CD4-positive, alpha-beta T cell treated with Interleukin-10 for 1 hour (primary cell): ENCODE measurements at places on chromosomes 13 and 19.

DNA sequence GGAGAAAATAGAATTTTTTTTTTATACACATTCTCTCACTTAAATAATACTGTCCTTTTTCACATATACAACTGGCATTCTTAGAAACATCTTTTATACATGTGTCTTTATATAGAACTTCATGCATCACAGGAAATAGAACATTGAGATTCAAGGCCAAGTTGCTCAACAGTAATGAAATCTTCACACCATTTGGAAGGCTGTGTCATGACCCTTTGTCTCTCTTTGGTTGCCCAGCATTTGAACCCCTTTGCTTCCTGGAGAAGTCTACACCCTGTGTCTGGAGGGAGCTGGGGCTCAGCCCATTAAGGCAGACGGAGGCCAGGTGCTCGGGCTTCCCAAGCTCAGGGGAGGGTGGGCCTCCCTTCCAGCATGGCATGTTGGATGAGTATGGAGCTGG is 41.1 kb downstream of the B3GLCT start:
- DNase-seq = no peak

DNA sequence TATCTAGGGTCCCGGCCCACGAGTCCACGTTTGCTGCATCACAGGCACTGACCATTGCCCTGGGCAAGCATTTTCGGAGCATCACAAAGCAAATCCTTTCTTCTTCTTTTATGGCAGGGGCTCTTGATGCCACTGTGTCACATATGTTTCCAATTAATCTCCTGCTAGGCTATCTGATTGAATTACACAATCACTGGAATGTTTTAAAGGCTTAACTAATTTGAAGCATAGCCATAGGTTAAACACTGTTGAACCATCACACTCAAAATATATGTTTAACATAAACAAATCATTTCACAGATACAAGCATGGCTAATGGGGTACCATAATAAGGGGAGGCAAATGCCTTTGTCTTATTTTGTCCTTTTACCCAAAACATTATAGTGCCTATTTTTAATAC is 338.3 kb downstream of the POU4F1 start:
- no peak for DNase-seq

GRCh38 chr13:24925318-24926231 is 161.6 kb downstream of the RNF17 start:
- DNase-seq = no peak

DNA sequence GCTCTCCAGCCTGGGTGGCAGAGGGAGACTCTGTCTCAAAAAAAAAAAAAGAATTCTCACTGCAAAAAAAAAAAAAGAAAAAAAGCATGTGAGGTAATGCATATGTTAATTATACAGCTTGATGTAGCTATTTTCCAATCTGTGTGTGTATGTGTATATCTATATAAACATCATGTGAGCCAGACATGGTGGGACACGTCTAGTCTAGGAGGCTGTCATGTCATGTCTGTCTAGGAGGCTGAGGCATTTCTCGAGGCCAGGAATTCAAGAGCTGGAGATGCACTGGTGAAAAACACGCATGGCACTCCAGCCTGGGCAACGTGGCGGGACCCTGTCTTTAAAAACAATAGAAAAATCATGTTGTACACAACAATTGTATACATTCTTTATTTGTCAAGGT is 6.9 kb upstream of the SBK3 start:
- DNase-seq = no peak

GRCh38 chr19:787536-787935 is 9.7 kb upstream of the PTBP1 start:
- no peak for DNase-seq

DNA sequence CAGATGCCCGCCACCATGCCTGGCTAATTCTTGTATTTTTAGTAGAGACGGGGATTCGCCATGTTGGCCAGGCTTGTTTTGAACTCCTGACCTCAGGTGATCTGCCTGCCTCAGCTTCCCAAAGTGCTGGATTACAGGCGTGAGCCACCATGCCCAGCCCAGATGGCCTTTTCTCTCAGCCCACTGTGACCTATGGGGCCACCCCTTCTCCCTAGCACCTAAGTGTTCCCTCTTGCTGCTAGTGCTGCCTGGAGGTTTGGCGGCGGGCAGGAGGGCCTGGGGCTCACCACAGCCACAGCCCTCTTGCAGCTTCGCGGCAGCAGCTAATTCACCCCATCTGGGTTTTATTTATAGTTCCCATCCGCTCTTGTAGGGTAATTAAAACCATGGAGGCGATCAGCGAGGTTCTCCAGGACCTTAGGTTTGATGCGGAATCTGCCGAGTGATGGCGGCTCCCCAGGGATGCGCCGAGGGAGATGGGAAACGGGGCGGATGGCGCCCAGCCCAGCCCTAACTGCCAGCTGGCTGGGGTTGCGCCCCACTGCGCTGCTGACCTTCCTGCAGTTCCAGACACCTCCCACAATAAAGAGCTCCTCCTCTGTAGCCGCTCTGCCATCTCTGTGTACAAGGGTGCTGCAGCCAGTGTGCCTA is 3.3 kb downstream of the REX1BD start:
- no peak for DNase-seq

- no peak for DNase-seq
These were observed 287.4 kb upstream of the NBEA start for GRCh38 chr13:34654647-34655046.

DNA sequence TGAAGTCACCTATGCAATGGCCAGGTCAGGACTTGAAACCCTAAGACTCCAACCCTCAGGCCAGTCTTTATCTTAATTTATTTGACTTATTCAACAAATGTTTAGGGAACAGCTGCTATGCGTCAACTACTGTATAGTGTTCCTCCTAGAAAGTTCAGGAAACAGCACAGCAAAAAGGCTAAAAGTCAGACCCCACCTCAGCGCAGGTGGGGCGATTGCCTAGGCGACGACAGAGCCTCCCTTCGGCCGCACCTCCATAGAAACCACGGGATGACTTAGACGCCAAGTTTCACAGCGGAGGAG is 502 bp downstream of the VRK3 start:
- DNase-seq = no peak

DNA sequence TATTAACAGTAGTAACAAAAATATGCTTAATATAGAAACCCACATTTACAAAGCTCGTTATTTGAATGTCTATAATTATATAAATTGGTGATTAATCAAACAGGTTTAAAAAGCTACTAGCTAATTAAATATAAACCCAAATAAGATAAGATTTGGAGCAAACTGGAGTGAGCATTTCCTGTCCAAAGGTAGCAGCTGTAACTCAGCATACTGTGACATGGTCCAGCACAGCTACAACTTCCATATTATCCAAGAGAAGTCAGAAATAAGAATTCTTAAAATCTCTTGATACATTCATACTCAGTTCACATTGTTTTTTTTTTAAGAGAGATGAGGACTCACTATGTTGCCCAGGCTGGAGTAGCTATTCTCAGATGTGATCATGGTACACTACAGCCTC is 8.5 kb downstream of the MTRF1 start:
- DNase-seq = no peak

DNA sequence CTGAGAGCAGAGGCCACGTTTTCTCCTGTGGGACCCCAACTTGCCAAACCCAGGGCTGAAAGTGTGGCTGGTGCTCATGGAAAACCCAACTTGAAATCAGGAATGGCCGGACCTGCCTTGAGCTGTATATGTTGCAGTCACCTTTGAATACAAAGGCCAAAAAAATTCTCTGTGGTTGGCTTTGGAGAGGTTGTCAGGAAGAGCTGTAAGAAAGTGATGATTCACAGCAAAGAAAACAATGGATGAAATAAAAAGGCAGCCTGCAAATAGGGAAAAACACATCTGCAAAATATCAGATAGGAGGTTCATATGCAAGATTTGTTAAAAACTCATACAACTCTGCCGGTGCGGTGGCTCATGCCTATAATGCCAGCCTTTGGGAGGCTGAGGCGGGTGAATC is 715.8 kb downstream of the UQCRFS1 start:
- no peak for DNase-seq

DNA sequence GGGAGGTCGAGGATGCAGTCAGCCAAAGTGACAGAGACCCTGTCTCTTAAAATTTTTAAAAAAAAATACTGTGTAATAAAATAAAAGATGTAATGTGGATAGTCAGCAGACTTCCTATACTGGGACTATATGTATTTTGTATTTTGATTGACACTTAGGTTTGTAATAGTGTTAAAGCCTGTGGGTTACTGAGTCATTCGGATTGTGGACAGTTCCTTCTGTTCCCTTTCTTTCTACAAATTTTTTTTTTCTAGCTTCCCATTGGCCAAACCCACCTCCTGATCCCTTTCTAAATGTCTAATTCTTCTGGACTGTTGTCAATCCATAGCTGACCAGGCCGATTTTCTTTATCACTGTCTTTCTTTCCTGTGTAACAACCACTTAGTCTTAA is 108.0 kb downstream of the DNAJC3 start:
- no peak for DNase-seq

- no peak for DNase-seq
These were observed 12.9 kb downstream of the MIPEP start for GRCh38 chr13:23876265-23876664.

DNA sequence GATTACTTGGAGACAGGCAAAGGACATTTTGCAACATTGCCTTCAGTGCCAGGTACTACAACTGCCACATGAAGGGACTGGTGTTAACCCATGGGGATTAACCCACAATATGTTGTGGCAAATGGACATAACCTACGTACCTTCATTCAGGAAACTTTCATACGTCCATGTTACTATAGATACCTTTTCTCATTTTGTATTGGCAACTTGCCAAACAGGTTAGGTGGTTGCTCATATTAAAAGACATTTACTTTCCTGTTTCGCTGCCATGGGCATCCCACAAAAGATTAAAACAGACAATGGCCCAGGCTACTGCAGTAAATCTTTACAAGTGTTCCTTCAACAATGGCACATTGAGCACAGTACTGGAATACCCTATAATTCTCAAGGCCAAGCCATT is 925.3 kb downstream of the SLITRK6 start:
- DNase-seq = no peak

- DNase-seq = no peak
These were observed 23.0 kb downstream of the DPP9 start for GRCh38 chr19:4700693-4700970.

DNA sequence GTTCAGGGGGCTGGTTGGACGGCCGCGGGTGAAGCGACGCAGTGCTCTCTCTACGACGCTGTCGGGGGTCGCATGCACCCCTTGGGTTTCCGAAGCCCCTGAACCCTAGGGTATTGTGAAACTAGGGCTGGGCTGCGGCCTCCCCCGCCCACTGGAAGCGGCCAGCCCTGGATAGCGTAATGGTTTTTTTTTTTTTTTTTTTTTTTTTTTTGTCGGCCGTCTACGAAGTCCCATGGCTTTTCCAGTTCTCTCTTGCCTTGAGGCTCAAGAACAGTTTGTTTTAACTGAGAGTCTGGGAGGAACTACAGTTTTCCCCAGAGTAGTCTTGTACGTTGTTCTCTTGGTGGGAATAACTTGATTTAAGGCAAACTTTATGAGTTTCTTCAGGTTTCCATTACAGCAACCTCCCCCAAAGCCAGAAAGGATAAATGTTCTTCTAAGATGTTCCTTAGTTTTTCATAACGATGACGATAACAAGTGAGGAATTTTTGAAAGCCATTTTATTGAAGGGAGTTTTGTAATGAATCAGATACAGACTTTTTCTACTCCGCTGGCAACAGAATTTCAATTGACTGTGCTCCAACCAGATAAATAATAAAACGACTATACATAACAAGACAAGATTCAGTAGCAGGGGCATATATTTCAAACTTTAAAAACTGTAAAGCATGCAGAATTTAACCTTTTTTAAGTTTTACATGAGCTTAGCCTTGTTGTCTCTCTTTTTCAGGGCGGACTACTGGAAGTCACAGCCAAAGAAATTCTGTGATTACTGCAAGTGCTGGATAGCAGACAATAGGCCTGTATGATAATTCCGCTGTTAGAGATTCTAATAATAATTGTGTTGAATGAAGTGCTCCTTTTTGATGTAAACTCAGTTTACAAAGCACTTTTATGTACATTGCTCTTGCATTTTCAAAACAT is 867 bp downstream of the WBP4 start:
- no peak for DNase-seq

DNA sequence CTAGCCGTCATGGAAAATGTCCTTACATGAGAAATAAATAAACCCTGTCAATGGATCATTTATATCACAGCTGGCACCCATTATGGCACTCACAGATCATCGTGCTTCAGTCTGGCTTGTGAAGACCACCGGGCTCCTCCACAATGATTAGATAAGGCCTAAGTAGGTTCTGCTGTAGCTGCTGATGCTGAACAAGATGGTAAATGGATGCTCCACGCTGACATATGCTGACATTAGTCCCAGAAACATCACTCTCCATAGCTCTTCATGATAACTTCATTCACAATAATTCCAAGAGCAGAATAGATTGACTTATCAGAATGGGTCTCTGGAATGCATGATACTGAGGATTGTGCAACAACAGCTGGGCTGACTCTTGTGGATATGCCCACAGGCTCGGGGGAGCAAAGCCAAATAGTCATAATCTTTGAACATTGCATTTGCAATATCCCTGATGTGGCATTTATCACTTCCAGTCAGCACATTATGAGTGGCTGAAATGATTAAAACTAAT is 63.8 kb upstream of the RXFP2 start:
- DNase-seq = no peak

GRCh38 chr19:38209152-38209551 is 14.9 kb downstream of the DPF1 start:
- no peak for DNase-seq

GRCh38 chr13:39501702-39502324 is 101.2 kb downstream of the LHFPL6 start:
- no peak for DNase-seq

DNA sequence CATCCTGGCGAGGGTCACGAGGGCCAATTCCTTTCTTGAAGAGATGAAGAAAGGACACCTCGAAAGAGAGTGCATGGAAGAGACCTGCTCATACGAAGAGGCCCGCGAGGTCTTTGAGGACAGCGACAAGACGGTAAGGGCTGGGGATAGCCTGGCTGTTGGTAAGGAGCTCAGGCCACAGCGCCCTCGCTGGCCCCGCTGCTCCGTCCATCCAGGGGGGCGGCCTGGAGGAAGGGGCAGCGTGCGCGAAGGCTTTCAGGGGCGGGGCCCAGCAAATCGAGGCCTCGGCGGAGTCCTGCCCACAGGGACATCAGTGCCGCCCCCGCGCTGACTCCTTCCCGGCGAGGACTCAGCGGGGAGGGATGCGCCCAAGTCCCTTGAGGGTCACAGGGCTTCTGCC is 6.9 kb downstream of the F10 start:
- DNase-seq = no peak

DNA sequence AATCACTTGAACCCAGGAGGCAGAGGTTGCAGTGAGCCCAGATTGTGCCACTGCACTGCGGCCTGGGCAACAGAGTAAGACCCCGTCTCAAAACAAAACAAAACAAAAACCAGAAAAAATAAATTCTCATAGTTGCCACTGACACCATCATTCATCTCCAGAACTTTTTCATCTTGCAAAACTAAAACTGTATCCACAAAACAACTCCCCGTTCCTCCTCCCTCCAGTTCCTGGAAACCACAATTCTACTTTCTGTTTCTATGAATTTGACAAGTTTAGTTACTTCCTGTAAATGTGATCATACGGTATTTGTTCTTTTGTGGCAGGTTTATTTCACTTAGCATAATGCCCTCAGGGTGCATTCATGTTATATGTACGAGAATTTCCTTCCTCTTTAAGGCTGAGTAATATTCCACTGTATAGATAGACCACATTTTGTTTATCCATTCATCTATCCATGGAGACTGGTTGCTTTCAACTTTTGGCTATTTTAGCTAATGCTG is 13.2 kb upstream of the ADGRE5 start:
- peak; percentile 91 for DNase-seq

GRCh38 chr13:20192836-20193161 is at the start of gene GJB2:
GJB2 (minus strand) TSS chr13:20192938; CDS start chr13:20189581, 3,357 bp downstream.
- peak; percentile 17 for DNase-seq

GRCh38 chr13:38494445-38494844 is 144.8 kb downstream of the UFM1 start:
- no peak for DNase-seq
